ENCODE measurements at places on chromosomes 5 and 9. TPM values are rescaled to one million over a fixed set of nuclear protein-coding genes. Genes with fewer than 3 reads are reported as not detected.

The IRX4 gene
- 12.1 TPM for total RNA-seq

The AJM1 gene
- total RNA-seq: 8.6 TPM

The PCDHB5 gene
- total RNA-seq: 3.2 TPM

The CDX1 gene
- 0.16 TPM for total RNA-seq

The PCDHA11 gene
- total RNA-seq: not detected

The NXNL2 gene
- total RNA-seq: not detected
